ENCODE measurements at places on chromosomes 16 and 17. TPM values are rescaled to one million over a fixed set of nuclear protein-coding genes. Genes with fewer than 3 reads are reported as not detected.
A peak's percentile ranks its signal among the peaks of the same experiment; 100 is the strongest.

- no peak overlapping the region for H3K27ac ChIP-seq
- no peaks in the 10 kb centered on the region for H3K27me3 ChIP-seq
- no peaks in the 10 kb centered on the region for H3K4me1 ChIP-seq
- no peaks in the 10 kb centered on the region for H3K36me3 ChIP-seq
- H3K4me3 ChIP-seq, result no peak overlapping the region
- DNase-seq, result no peak
These were observed 597.7 kb downstream of the TMEM114 start for GRCh38 chr16:7992616-7993015.

The TMEM88 gene
- total RNA-seq, result 3.7 TPM

The KRTAP2-2 gene
- not detected for total RNA-seq

DNA sequence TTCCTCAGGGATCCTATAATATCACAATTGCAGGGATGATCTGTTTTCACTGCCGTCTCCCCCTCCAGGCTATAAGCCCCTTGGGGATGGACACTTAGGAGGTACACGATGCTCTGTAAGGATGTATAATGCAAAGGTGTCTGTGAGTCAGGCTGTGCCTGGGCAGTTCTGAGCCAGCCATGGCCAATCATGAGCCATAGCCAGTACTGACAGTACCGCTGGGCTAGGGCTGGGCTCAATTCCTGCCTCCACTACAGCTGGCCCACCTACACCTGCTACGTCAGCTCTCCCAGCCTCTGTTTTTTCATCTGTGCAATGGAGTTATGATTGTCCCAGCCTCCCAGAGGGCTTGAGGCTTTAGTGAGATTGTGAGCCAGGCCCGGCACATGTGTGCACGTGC is 2.8 kb upstream of the WNT9B start:
- no peak overlapping the region for H3K27ac ChIP-seq
- H3K4me1 ChIP-seq, result peaks cover 5% of the 10 kb centered on the region
- DNase-seq, result no peak

The CCDC137 gene
- total RNA-seq, result 31.3 TPM

The UTS2R gene
- not detected for total RNA-seq

DNA sequence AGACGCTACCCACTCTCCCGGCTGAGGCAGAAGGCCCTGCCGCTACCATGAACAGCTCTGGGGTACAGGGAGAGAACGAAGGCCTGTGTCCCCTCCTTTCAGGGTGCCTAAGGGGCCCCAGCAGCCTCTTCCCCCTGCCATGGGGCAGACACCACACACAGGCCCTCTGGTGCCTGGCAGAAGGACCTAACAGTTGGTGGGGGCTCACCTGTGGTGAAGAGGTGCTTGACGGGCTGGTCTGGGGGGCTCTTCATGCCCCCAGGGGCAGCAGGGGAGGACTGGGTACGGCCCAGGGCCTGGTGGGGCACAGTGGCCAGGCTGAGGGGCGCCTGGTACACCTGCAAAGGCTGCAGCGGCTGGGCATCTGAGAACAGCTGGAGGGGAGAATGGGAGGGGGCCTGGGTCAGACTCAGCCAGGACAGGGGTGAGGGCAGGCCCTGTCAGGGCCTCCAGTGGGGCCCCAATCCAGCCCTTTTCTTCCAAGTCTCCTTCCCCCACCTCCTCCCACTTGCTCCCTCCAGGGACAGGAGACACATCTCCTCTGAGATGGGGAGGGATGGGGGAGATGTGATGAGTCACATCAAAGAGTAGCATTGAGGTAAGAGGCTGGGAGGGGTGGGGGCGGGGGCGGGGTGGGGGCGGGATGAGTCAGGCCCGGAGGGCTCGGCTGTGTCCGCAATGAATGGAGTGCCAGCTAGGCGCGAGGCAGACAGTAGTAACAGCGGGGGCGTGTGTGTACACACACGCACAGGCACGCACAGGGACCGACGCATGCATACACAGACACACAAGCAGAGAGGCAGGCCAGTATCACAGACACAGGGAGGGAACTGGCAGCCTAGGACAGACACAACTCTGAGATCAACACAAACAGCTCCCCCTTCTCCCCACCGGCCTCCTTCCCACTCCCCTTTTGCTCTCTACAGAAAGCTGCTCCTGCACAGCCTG is 16.1 kb downstream of the G6PC3 start:
- H3K27ac ChIP-seq, result no peak overlapping the region
- H3K4me3 ChIP-seq, result no peak overlapping the region
- H3K36me3 ChIP-seq, result peaks cover 3% of the 10 kb centered on the region
- peaks cover 4% of the 10 kb centered on the region for H3K4me1 ChIP-seq

DNA sequence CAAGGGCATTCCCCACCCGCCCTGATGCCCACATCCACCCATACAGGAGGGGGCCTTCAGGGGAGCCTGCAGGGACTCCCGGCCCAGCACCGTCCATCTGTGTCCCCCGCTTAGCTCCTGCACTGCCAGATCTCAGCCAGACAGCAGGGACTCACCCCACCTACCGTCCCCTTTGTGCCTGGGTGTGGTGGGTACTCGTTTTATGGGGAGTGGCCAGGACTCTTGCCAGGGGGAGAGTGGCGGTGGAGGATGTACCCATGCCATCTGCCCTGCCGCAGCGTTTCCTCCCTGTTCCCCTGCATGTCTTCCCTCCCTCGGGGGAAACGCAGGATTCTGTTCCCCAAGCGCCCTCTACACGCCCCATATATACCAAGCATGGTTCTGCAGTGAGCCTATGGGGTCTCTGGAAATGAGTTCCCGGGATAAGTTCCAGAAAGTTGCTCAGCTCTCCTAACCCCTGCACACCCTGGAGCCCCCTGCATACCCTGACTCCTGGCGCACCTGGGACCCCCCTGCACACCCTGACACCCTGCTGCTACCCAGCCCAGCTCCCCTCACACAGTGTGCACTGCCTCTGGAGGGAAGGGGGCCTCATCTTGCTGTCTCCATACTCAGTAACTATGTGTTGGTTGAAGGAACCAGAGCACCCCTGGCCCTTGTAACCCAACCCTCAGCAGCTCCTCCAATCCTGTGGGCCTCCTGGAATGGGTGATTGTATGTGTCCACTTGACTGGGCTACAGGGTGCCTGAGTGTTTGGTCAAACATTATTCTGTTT is 4.2 kb upstream of the MAFG start:
- no peak for DNase-seq
- peaks cover 15% of the 10 kb centered on the region for H3K4me1 ChIP-seq
- no peaks in the 10 kb centered on the region for H3K27me3 ChIP-seq
- H3K27ac ChIP-seq, result no peak overlapping the region

DNA sequence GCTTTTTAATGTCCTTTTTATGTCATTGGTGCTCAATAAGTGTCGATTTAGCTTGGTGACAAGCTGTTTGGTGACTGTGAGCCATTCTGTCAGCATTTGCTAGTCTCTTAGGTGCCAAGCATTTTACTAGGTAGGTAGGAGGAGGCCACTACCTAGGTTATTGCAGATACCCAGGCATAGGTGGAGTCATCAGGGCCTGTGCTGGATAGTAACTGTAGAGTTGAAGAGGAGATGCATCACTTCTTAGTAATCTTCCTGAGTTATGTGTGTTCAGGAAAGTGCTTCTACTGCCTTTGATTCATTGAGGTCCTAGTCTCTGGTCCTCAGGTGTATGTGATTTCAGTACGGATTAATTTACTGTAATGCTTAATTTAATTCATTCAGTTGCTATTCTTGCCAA is 17.7 kb downstream of the USP10 start:
- no peak overlapping the region for H3K27ac ChIP-seq
- no peak for DNase-seq
- H3K4me3 ChIP-seq, result no peak overlapping the region
- no peaks in the 10 kb centered on the region for H3K27me3 ChIP-seq

The RTN4RL1 gene
- total RNA-seq, result 0.22 TPM

DNA sequence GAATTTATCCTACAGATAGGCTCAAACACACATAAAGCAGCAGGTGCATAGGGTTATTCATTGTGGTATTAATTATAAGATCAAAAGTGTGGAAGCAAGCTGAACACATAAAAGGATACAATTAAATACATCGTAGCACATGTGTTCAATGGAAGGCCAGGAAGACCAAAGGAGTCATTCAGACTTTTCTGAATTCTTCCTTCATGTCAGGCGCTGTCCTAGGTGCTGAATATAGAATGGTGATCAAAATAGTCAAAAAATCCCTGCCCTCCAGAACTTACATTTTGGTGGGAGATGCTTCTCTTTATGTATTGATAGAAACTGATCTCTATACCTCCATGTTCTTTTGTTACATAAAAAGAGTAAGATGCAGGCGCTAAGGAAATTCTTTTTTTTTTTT is 439.0 kb upstream of the ASIC2 start:
- peaks cover 2% of the 10 kb centered on the region for H3K27me3 ChIP-seq
- no peak for DNase-seq
- no peaks in the 10 kb centered on the region for H3K4me1 ChIP-seq
- H3K4me3 ChIP-seq, result no peak overlapping the region

The EMC6 gene
- total RNA-seq, result 34.6 TPM

The ASPHD1 gene
- not detected for total RNA-seq

The G6PC1 gene
- not detected for total RNA-seq

DNA sequence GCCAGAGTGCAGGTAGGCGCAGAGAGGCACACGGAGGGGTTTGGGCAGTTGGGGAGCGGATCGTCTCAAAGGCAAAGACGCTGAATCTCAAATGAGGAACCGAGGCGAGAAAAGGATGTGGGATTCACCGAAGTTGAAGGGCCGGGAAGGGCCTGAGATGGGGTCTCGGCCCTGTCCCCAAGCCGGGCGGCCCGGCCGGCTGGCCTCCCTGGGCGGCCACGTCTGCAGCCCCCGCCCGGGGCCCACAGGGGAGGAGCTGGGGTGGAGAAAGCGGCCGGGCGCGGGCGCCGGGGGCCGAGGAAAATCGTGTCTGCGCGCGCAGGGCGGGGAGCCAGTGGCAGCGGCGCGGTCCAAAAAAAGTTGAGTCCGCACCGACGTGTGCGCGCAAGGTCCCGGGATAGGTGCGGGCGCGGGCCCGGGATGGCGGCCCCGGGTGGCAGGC is 458 bp downstream of the SLC12A4 start:
- H3K4me3 ChIP-seq, result peak overlapping the region; percentile 100
- peaks cover 22% of the 10 kb centered on the region for H3K4me1 ChIP-seq
- no peaks in the 10 kb centered on the region for H3K27me3 ChIP-seq
- peaks cover 3% of the 10 kb centered on the region for H3K36me3 ChIP-seq

DNA sequence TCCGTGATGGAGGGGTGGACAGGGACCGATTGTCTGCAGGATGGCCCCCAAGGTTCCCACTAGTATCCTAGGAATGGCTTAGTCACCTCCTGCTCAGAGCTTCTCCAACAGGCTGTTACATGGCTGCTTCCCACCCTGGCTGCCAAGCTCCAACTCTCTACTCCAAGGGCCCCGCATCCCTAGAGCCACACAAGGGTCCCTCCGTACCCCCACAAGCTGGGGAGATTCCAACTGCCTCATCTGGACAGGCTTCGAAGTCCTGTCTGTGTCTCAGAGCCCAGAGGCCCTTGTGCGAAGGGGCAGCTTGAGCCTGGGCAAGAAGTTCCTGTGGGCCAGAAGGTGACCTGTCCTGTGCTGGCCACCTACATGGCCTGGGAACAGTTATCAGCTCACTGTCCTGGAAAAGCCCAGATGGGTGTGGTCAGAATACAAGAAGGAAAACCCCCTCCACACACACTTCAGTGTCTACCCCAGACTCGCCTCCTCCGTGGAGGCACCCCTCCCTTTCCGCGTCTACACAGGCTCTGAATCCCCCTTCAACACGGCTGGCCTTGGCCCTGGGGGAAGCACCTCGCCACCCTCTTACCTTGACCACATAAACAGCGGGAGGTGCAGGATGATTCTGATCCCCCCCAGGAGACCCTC is 586 bp downstream of the MEAK7 start:
- H3K4me1 ChIP-seq, result peaks cover 35% of the 10 kb centered on the region
- peak; percentile 26 for DNase-seq
- H3K36me3 ChIP-seq, result peaks cover 23% of the 10 kb centered on the region
- peak overlapping the region; percentile 45 for H3K27ac ChIP-seq

DNA sequence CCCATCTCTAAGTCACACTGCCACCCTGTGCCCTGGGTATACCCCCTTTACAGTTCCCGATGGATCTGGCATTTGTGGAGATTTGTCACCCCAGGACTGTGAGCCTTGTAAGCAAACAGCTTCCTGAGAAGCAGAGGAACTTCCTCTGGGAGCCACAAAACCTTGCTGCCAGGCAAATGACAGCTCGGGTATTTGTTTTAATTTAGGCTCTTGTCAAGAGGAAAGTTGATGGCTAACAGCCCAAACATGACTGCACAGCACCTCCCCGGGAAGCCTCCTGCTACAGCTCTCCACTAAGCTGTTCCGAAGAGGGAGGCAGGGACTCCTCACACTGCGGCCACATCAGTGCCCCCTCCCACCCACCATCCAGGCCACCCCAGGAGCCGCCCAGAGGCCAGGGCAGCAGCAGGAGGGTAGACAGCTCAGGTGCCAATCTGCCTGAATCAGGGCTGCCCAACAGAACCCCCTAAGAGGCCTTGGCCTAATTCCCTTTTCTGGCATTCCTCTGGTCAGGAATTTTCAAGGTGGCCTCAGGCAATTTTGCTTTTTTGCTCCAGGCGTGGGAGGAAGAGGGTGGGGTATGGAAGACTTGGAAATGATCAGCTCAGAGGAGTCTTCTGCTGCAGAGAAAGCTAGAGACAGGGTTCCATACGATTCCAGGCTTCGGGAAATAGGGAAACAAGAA is 2.6 kb downstream of the ABR start:
- no peak overlapping the region for H3K27ac ChIP-seq
- no peaks in the 10 kb centered on the region for H3K36me3 ChIP-seq
- DNase-seq, result no peak
- no peak overlapping the region for H3K4me3 ChIP-seq

DNA sequence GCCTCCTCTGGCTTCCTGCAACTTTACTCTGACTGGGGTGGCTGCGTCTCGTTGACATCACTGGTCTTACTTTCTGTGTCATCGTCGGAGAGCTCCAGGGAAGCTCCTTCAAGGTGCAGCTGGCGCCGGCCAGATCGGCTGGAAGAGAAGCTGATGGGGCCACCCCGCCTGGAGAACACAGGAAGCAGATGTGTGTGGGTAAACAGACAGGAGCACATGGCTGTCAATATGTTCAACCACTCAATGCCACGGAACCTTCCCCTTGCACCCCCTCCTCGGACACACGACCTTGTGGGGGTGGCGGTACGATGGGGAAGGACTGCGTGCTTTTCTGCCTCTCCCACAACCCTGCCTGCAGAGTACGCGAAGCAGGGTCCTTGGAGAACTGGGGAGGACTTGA is 40.1 kb downstream of the NDEL1 start:
- peaks cover 4% of the 10 kb centered on the region for H3K36me3 ChIP-seq
- no peak overlapping the region for H3K4me3 ChIP-seq
- no peak overlapping the region for H3K27ac ChIP-seq
- DNase-seq, result no peak
- no peaks in the 10 kb centered on the region for H3K27me3 ChIP-seq
- H3K4me1 ChIP-seq, result no peaks in the 10 kb centered on the region

The LGALS9 gene
- total RNA-seq, result 159 TPM

DNA sequence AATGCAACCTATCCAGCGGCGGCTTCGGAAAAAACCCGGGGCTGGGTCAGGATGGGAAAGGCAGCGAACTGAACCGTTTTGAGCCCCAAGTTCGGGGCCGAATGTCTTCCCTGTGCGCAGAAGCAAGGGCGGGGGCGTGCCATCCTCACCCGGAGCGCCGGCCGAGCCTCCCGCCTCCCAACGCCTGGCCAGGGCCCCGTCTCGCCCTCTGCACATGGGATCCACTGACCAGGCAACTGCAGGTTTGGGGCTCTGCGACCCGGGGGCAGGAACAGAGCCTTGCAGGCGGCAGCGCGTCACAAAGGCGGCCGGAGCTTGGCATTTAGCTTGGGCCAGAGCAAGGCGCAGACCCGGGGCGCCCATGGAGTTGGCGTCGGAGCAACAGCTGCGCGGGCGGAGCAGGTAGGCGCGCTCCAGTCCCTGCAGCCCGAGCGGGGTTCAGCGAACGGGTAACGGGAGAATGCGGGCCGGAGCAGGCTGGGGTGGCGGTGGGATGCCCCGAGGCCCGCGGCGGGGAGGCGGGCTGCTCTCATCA is at the start of gene FBXO39:
FBXO39 (plus strand) TSS at position 345 of the 535 bp plus-strand sequence. CDS start 3,654 bp downstream, outside the sequence.
- peak within 1 kb of the TSS; percentile 22 for H3K4me3 ChIP-seq
- H3K36me3 ChIP-seq, result peaks cover 56% of the 10 kb centered on the region
- no peak within 1 kb of the TSS for H3K27ac ChIP-seq
- H3K4me1 ChIP-seq, result peaks cover 27% of the 10 kb centered on the region

The KRT222 gene
- not detected for total RNA-seq

The TMEM100 gene
- total RNA-seq, result not detected
